ENCODE measurements at places on chromosomes 2 and 18. TPM values are rescaled to one million over a fixed set of nuclear protein-coding genes. Genes with fewer than 3 reads are reported as not detected.
A peak's percentile ranks its signal among the peaks of the same experiment; 100 is the strongest.

DNA sequence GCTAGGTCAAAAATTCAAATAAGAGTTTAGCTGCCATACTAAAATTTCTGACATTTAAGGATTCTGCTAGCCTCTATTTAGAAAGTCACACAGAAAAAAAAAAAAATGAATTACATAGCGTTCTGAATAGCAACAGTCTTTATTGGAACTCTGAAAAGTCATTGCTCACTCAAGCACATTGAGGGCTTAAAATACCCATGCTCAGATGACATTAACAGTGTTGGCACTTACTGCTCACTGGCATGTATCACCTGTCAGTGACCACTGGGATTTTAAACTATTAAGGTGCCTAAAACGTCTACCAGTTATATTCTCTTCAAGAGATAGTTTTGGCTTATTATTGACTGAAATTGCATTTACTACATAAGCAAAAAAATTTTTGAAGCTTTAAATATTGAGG is 468.0 kb upstream of the SPHKAP start:
- no peaks in the 10 kb centered on the region for H3K36me3 ChIP-seq
- no peak for DNase-seq
- H3K27ac ChIP-seq = no peak overlapping the region

DNA sequence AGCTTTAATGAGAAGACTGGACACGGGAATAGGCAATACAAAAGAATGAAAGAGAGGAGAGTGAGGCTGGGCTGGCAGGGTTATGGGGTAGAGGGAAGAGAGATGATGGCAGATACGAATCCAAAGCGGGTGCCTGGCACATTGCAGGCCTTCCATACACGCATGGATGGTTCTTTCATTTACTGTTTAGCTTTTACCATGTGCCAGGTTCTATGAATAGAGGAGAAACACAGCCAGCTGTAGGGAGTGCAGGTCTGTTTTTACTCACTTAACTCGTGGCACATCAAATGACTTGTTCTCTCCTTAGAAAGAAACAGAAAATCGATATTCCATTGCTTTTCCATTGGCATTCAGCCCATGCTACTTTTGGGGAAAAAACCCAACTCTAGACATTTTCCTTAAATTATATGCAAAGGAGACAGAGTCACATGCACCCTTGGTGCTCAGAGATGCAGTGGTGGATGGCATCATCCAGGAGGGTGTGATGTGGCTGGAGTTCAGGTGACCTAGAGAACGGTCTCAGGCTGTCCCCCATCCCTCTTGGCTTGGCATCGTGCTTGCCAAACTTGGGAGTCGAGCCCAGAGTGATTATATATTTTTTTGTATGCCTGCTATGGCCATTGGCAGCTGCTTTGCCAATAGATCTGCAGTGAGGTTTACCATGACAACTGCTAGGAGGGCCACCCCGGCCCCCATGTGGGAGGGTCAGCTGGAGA is 6.2 kb downstream of the LTBP1 start:
- H3K27ac ChIP-seq = no peak overlapping the region
- no peaks in the 10 kb centered on the region for H3K4me1 ChIP-seq
- no peaks in the 10 kb centered on the region for H3K36me3 ChIP-seq
- DNase-seq = no peak
- H3K27me3 ChIP-seq = no peaks in the 10 kb centered on the region
- no peak overlapping the region for H3K4me3 ChIP-seq

DNA sequence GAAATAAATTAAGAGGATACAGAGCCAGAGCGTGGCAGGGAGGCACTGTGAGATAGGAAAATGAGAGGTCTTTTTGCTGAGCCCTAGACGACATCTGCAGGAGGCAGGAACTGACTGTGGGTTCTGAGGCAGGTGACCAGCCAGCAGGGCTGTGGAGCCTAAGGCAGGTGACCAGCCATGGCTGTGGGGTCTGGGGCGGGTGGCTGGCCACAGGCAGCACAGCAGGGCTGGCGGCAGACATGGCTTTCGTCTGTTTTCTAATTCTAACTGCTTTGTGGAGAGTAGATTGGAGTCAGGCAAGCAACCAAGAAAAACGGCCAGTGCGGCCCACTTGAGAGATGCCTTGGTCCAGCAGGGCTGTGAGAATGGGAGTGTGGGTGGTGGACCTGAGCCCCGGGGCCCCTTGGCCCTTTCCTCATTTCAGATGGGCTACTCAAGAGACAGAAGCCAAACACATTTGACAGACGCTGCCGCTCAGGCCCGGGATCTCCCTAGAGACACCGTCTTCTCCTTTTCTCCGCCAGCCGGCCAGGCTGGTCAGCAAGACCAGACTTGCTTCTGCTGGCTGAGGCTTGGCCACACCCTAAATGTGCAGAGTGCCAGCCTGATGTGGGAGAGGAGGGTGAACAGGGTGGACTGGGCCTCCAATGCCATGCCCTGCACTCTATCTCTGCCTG is 19.7 kb upstream of the GNAL start:
- no peak overlapping the region for H3K27ac ChIP-seq
- H3K27me3 ChIP-seq = no peaks in the 10 kb centered on the region
- H3K36me3 ChIP-seq = no peaks in the 10 kb centered on the region
- no peak overlapping the region for H3K4me3 ChIP-seq

The PAX3 gene
- 0.16 TPM for total RNA-seq

GRCh38 chr2:100730290-100730868 is 89.6 kb upstream of the NPAS2 start:
- H3K4me1 ChIP-seq = no peaks in the 10 kb centered on the region
- peak; percentile 77 for DNase-seq
- H3K27ac ChIP-seq = no peak overlapping the region
- no peak overlapping the region for H3K4me3 ChIP-seq
- no peaks in the 10 kb centered on the region for H3K27me3 ChIP-seq

- no peaks in the 10 kb centered on the region for H3K36me3 ChIP-seq
- no peaks in the 10 kb centered on the region for H3K4me1 ChIP-seq
- H3K27me3 ChIP-seq = no peaks in the 10 kb centered on the region
- no peak overlapping the region for H3K4me3 ChIP-seq
Measured at GRCh38 chr2:50613161-50613560, 418.8 kb downstream of the NRXN1 start.

- no peaks in the 10 kb centered on the region for H3K27me3 ChIP-seq
- peak; percentile 34 for DNase-seq
- H3K4me1 ChIP-seq = no peaks in the 10 kb centered on the region
Measured at GRCh38 chr2:211745295-211746097, 793.1 kb downstream of the ERBB4 start.

GRCh38 chr2:96144481-96145035 is 682 bp downstream of the DUSP2 start:
- H3K4me1 ChIP-seq = no peaks in the 10 kb centered on the region
- no peak for DNase-seq
- H3K36me3 ChIP-seq = no peaks in the 10 kb centered on the region
- peak overlapping the region; percentile 47 for H3K4me3 ChIP-seq
- no peaks in the 10 kb centered on the region for H3K27me3 ChIP-seq

- no peak overlapping the region for H3K4me3 ChIP-seq
- no peaks in the 10 kb centered on the region for H3K4me1 ChIP-seq
- no peak for DNase-seq
- no peak overlapping the region for H3K27ac ChIP-seq
Measured at GRCh38 chr2:230693411-230693810, 19.2 kb upstream of the CAB39 start.

- H3K27ac ChIP-seq = no peak overlapping the region
- H3K4me3 ChIP-seq = no peak overlapping the region
- no peaks in the 10 kb centered on the region for H3K4me1 ChIP-seq
- no peaks in the 10 kb centered on the region for H3K27me3 ChIP-seq
Measured at GRCh38 chr2:205409411-205409810, 272.9 kb upstream of the NRP2 start.

DNA sequence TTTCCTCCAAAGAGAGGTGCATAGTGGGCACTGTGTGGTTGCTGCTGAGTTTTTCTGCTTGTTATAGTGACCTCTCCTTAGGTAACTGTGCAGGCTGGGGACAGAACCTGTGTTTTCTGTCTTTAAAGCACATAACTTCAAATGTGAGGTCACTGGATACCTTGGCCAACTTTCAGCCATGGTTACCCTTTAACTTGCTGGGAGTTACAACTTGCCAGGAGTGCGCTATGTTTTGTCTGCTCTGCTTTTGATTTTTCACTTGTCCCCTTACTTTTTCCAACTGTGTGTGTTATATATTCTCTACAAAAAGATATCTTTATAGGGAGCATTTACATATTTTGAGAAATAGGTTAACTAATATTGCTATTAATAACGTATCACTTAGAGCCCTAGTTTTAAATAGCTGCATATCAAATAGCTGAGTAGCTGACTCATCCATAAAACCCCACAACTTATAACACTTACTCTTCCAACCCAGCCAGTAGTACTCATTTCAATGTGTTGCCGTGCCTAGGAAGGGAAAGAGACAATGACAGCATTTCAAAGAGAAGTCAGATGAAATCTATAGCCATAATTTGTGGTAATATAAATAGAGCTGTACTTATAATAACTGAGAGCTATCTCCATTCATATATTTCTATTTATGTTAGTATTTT is 51.6 kb downstream of the DPP4 start:
- no peaks in the 10 kb centered on the region for H3K4me1 ChIP-seq
- no peak overlapping the region for H3K4me3 ChIP-seq
- no peaks in the 10 kb centered on the region for H3K36me3 ChIP-seq
- no peak overlapping the region for H3K27ac ChIP-seq
- no peak for DNase-seq
- H3K27me3 ChIP-seq = no peaks in the 10 kb centered on the region

The TMEM87B gene
- total RNA-seq = 56.7 TPM

The CTAGE1 gene
- not detected for total RNA-seq

DNA sequence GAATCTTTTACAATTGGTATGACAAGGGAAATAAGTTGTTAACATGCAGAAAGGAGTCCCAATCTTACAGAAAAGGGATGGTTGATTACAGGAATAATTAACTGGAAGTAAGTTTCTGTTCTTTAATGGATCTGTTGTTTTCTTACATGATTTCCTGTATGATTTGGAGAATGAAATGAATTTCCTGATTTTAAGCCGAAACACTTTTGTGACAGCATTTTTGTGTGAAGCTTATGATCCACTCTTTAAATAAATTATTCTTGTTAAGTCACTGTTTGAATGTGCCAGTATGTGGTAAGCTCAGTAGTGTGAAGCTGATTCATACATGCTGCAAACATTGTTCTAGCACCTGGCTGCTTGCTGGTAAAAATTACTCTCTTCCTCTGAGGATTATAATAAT is 516.2 kb downstream of the DCDC2C start:
- no peaks in the 10 kb centered on the region for H3K36me3 ChIP-seq
- no peak overlapping the region for H3K27ac ChIP-seq
- DNase-seq = no peak

- H3K36me3 ChIP-seq = no peaks in the 10 kb centered on the region
- H3K27me3 ChIP-seq = no peaks in the 10 kb centered on the region
- no peak for DNase-seq
Measured at GRCh38 chr18:43314941-43315340, 37.7 kb upstream of the SYT4 start.

DNA sequence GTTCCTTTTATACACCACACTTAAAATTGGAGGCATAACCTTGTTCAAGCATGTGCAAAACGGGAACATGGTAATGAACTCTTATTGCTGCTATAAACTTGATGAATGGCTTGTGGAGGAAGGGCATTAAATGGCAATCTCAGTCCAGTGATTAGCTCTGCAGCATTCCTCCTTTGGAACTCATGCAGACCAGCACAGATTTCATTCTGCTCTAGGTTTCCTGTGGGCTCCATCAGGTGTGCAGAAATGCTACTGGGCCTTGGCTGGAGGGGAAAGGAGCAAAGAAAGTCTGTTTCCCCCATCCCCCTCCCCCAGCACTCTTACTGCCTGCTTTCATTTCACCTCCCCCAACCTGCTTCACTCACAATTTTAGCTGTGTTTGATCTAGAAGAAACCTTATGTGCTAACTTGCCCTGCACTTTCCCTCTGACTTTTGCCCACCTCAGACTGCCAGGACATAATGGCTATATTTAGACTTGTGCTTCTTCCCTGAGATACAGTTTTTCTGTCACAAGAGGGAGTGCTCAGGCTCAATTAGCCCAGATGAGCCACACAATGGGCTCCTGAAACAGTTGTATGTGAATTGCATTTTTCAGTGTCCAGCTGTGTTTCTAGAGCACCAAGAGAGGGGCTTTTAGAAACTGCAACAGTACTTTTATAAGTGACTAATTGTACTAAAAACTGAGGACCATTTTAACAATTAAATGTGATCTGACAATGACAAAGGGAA is 109.8 kb downstream of the FSHR start:
- H3K27ac ChIP-seq = no peak overlapping the region
- no peaks in the 10 kb centered on the region for H3K4me1 ChIP-seq
- DNase-seq = no peak
- no peak overlapping the region for H3K4me3 ChIP-seq
- H3K27me3 ChIP-seq = no peaks in the 10 kb centered on the region

DNA sequence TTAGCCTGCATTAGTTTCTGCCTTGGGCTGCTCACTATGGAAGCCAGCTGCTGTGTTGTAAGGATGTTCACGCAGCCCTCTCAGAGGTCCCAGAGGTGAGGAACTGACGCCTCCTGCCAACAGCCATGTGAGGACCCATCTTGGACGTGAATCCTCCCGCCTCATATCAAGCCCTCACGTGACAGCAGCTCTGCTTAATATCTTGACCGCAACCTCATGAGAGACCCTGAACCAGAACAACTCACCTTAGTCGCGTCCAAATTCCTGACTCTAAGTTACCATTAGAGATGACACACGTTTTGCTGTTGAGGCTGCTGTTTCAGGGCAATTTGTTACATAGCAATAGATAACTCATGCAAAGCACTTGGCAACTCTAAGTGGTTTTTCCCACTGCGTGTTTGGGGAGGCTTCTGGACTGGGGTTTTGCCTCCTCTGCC is 97.7 kb downstream of the TMEM17 start:
- DNase-seq = no peak
- H3K27me3 ChIP-seq = no peaks in the 10 kb centered on the region
- H3K36me3 ChIP-seq = no peaks in the 10 kb centered on the region
- H3K4me3 ChIP-seq = no peak overlapping the region
- H3K4me1 ChIP-seq = no peaks in the 10 kb centered on the region

The SPRED2 gene
- total RNA-seq = 47.8 TPM

The RGPD8 gene
- total RNA-seq = 11.7 TPM

GRCh38 chr2:152036611-152037469 is 62.0 kb downstream of the CACNB4 start:
- no peaks in the 10 kb centered on the region for H3K36me3 ChIP-seq
- no peak overlapping the region for H3K27ac ChIP-seq
- H3K27me3 ChIP-seq = no peaks in the 10 kb centered on the region
- no peaks in the 10 kb centered on the region for H3K4me1 ChIP-seq
- no peak overlapping the region for H3K4me3 ChIP-seq

The SERPINE2 gene
- 13.6 TPM for total RNA-seq

GRCh38 chr2:127627740-127628571 is 18.0 kb upstream of the GPR17 start:
- H3K4me1 ChIP-seq = no peaks in the 10 kb centered on the region
- no peak overlapping the region for H3K27ac ChIP-seq
- no peak for DNase-seq
- H3K27me3 ChIP-seq = no peaks in the 10 kb centered on the region
- H3K4me3 ChIP-seq = no peak overlapping the region
- no peaks in the 10 kb centered on the region for H3K36me3 ChIP-seq

DNA sequence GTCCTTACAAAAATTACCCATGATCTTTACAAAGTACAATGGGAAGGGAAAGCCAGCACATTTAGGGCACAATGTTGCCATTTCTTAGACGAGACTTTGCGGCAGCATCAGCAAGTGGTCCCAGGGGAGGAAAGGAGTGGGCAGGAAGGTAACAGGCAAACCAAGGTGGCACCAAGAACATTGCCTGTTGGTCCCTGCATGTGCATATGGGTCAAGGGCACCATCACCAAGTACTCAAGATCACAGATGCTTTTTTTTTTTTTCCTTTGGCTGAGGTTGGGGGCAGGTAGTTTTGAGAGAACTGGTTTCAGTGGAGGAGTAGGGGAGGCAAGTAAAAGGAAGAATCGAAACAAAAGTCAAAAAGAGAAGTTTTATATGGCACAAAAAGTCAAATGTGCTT is 752 bp upstream of the CYTIP start:
- no peaks in the 10 kb centered on the region for H3K4me1 ChIP-seq
- peak overlapping the region; percentile 62 for H3K27ac ChIP-seq

The C18orf32 gene
- total RNA-seq = 63.6 TPM

Measured in colonic mucosa (tissue), 4 donors.